ENCODE measurements at places on chromosomes 7 and 10.

DNA sequence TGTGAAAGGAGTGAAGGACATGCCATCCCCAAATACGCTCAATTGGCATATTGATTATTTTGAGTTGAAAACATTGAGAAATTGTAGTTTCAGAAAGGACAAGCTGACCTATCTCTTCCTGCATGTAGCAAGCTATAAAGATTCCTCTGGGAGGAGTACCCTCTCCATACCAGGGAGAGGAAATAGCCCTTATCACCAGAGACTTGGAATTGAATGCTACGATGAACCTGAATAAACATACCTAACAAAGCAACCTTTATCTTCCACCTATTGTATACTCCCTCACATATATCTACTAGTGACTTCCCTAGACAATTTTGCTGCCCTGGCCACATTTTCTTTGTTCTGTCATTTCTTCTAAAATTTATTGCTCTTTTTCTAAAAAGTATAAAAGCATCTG is 150.2 kb upstream of the EEPD1 start:
- peak; percentile 49 for DNase-seq

DNA sequence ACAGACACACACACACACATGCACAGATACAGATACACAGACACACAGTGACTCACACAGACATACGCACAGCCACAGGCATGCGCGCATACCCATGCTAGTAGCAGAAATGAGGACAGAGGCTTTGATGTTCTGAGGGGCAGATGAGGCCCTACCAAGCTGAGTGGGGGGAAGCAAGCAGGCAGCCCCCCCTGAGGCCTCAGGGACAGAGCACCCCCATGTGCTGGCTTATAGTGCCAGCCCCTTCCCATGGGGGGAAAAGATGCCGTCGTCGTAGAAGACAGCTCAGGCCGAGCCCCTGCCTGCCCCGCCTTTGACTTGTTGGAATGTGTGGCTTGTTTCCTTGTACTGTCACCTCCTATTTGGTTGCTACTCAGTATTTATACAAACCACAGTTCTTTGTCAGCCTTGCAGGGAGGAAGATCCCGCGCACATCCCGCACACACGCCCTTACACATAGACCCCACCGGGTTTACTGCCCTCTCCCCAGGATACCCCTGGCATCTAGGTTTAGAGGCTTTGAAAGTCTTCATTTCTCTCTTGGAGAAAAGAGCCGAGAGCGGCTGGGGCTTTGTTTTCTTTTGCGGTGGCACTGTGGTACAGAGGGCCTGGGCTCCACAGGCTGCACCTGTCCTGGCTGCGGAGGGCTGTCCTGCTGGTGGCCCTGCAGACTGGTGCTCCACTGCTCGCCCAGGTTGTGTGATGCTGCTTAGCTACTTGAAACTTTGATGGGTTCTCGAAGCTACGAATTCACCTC is 112.5 kb downstream of the DOCK1 start:
- DNase-seq = no peak

DNA sequence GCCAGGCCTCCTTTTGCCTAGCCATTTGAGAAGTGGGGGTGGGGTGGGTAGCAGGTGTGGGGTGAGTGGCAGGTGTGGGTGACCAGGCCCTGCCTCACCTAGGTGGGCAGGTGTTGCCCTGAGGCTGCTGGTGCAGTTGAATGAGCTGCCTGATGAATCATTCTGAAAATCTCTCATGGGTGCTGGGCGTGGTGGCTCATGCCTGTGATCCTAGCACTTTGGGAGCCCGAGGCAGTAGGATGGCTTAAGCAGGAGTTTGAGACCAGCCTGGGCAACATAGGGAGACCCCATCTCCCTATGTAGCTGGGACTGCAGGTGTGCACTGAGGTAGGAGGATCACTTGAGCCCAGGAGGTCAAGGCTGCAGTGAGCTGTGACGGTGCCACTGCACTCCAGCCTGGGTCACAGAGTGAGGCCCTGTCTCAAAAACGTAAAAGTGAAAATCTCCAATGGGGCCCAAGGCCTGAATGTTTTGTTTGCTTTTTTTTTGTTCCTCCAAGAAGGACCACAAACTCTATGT is 17.7 kb downstream of the TSPAN14 start:
- peak; percentile 87 for DNase-seq

DNA sequence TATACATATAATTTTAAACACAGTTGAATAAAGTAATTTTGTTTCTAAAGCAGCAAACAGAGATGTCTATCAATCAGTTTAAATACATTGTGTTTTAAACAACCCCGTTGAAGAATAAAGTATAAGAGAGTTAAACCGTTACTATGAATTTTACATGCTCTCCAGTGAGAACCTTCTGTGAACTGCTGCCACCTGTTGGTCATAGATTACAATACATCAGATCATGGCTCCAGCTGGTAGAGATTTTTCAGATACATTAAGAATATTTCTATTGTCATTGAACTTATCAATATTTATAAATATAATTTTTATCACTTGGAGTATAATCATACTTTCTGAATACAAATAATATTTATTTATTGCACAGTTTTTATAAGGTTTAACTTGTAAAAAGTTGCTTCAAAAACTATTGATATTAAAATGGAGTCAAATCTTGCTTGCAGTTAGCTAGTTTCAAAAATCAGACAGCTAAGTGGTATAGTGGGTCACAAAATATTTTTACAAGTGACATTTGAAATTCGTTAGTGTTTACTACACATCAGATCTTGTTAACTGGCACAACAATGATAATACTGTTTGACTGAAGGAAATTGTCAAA is 561.2 kb upstream of the PHF14 start:
- peak; percentile 77 for DNase-seq

DNA sequence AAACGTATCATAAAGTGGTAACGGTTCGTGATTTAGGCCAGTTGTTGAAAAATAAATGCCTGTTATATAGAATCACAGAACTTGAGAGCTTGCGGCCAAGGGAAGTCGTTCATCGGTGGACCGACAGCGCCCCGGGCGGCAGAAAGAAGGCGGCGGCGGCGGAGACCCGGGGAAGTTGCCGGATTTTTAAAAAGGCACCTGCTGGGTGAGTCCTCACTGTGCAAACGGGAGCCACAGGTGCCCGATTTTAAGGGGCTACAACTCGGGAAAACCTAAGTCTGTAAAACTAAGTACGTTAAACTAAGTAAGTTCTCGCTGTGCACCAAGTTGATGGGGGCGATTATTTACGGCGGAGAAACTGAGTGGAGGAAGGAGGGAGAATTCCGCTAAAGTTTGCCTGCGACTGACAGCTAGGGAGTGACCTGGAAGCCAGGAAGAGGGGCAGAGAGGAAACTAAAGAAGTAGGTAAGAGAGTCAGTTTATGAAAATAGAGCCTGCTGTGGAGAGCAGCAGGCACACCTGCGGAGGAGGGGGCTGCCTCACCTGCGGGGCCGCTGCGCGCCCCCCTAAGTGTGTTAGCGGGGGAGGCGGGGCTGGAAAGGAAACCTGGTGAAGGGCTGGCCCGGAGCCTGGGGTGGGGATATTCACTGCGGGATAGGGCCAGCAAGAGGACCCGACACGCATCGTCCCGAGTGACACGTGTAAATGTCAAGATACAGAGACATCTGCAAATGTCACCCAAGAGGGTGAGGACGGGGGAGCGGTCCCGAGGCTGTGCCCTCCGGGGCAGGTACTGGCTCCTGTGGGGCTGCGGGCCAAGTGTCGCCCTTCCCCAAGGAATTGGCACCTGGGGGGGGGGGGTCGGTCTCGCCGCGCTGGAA is 996 bp downstream of the ADAM12 start:
- peak; percentile 51 for DNase-seq

GRCh38 chr7:149125189-149125862 is 798 bp downstream of the ZNF425 start:
- DNase-seq = no peak

DNA sequence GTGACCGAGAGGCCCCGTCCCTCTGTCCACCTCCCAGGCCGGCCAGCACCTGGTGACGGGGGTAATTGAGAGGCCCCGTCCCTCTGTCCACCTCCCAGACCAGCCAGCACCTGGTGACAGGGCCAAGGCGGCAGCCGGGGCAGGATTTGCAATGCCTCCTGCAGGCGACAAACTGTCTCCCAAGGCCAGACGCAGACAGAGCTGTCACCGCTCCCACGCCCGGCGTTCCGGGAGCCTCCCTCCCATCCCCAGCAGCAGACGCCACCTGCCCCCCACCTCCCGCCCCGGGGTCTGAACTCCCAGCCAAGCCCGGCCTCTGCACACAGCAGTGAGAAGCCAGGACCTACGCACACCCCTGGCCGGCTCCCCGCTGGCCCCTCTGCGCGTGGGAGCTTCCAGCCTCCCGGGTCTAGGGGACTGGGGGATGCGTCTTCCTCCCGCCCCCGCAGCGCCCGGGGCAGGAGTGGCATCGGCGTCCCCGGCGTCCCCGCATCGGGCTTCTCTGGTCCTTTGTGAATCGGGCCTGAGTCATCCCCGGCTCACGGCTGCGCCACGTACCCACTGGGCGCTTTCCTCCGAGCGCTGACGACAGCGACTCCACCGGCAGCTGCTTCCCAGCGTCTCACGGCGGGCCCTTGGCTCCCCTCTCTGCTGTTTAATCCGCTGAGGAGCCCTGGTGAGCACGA is 95.1 kb upstream of the DIP2C start:
- peak; percentile 66 for DNase-seq

GRCh38 chr7:143900230-143900766 is 1.7 kb downstream of the TCAF1 start:
- no peak for DNase-seq

DNA sequence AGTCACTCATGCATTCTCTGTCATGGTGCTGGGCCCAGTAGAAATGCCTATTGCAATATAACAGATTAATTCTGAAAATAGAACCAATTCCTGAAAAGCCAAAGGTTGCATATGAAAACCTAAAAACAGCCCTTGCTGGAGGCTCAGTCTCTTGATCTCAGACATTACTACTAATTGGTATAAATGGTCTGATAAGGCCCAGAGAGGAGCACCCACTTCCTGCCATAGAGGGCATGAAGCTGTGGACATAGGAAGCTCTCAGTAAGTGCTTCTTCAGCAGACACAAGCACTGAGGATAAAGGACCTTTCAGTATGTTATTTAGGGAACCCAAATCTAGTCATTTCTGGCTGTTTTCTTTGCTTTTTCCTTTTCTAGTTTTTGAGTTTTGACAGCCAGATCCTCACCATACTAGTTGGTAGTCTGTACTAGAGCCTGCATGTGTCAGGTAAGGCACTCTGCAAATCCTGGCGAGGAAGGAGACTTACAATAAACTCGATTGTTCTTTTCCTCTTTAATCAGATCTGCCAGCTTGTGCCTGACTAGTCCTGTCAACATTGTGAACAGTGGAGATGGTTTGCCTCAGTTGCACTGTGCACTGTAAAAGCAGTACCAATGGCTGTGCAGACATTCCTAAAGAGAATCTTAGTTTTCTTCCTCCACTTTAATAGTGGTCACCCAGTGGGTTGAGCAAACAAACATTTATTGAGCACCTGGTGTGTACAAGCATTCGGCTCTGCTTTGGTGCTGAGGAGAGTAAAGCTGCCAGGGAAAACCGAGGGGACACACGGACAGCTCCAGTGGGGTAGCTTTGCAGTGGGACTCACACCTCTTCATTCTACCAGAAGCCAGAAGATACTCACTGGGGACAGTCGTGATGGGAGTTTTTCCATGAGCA is 140.9 kb downstream of the CHN2 start:
- DNase-seq = no peak

DNA sequence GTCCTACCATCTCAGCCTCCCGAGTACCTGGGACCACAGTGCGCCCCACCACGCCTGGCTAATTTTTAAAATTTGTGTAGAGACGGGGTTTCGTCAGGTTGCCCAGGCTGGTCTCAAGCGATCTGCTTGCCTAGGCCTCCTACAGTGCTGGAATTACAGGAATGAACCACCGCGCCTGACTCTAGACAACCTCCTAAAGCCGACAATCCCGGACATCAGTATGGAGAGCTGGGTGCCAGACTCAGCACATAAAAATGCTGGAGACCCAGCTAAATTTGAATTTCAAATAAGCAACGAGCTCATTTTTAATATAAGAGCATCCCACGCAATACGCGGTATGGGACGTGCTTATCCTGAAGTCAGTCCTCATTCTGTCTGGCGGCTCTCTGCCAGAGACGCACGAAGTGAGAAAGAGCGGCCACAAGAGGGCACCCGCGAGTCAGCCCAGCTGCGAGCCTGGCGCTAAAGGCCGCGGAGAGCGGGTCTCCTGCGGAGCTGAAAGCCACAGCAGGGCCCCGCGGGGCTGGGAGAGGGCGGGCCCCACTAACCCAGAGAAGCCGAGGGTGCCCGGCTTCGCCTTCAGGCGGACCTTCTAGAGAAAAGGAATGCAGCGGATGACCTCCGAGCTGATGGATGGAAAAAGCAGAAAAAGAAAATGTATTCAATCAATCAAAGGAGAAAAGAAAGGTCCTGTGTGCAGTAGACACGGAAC is 7.0 kb downstream of the CALY start:
- DNase-seq = peak; percentile 83

DNA sequence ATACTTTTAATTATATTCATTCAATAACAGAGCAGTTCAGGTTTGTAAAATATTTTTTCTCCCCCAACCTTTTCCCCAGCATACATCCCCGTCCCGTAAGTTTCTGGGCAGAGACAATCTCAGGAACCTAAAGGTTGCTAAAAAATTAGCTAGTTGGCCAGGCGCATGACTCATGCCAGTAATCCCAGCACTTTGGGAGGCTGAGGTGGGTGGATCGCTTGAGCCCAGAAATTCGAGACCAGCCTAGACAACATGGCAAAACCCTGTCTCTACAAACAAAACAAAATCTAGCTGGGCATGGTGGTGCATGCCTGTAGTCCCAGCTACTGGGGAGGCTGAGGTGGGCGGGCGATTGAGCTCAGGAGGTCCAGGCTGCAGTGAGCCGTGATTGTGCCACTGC is 40.2 kb downstream of the TCF7L2 start:
- no peak for DNase-seq

DNA sequence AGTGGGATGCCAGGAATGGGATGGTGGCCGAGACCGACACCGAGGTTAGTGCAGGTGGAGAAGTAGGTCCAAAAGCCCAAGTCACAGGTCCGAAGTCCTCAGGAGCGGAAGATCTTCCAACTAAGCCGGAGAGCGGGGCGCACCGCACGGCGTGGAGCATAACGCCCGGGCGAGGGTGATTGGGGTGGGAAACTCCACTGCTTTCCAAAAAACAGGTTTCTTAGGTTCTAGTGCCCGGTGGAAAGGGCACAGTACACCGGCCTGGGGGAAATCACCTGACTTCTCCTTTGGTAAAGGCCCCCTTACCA is 11.4 kb upstream of the SPAG6 start:
- no peak for DNase-seq

DNA sequence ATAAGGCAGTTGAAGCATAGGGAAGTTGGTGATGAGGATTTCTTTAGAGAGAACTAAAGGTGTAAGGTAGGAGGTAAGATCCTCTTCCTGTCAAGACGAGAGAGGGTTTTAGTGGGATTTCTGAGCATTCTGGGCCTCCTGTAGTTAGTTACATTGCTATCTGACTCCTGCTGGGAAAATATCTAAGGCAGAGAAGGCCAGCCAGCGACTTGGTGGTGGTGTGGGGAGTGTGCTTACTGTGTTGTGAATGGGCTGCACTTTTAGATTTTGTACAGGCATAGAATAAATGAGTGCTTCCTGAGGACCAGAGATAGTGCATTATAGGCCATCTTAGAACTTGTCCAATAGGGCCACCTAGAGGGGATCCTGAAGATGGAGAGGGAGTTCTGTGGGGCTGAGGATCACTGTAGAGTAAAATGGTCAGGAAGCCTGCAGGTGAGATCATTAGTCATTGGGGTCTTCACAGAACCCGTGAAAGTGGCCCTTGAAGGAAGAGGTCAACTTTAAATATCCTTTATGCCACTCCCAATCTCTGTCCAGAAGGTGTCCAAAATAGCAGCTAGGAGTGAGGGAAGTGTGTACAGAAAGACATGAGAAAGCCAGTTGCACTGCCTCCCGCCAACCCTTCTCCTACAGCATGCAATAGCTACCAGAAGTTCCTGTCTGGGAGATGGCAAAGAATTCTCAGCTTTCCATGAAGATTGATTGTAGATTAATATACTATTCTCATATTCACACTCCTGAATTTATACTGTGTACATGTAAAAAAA is 266.6 kb downstream of the POLR1F start:
- DNase-seq = peak; percentile 90

GRCh38 chr10:43994539-43994938 is 345.9 kb upstream of the ZNF32 start:
- DNase-seq = no peak

All from NCI-H69 (cell line).